ENCODE measurements at places on chromosomes 12 and 14.
A peak's percentile ranks its signal among the peaks of the same experiment; 100 is the strongest.

DNA sequence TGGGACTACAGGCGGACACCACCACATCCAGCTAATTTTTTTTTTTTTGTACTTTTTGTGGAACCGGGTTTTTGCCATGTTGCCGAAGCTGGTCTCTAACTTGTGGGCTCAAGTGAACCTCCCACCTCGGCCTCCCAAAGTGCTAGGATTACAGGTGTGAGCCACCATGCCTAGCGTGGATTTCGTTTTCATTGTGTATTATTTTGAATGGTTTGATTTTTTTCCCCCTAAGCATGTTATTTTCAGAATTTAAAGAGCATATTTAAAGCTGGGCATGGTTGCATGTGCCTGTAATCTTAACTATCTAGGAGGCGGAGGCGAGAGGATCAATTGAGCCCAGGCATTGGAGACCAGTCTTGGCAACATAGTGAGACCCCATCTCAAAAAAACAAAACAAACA, 13.1 kb downstream of the TMEM63C start:
- no peak for DNase-seq
- H3K4me3 ChIP-seq = no peak overlapping the region
- H3K27ac ChIP-seq = no peak overlapping the region
- no peaks in the 10 kb centered on the region for H3K36me3 ChIP-seq
- H3K27me3 ChIP-seq = peaks cover 11% of the 10 kb centered on the region

DNA sequence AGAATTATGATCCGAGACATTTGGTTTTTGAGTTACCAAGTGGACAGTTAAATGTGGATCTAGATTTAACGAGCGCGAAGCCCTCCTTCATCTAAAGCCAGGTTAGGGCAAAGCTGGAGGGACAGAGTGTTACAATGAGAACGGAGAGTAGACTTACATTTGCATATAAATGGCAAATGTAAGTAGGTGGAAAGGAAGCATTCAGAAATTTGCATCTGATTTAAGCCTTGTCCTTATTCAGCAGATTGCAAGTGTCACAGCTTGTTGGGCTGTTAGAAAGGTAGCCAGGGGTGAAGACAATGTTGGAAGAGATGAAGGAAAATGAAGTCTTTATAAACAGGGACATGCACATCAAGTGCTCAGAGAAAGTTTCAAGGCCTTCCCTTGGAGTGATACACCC, 806.2 kb downstream of the GALC start:
- H3K4me1 ChIP-seq = no peaks in the 10 kb centered on the region
- no peaks in the 10 kb centered on the region for H3K27me3 ChIP-seq
- H3K36me3 ChIP-seq = no peaks in the 10 kb centered on the region
- no peak overlapping the region for H3K27ac ChIP-seq
- H3K4me3 ChIP-seq = no peak overlapping the region

- no peak overlapping the region for H3K4me3 ChIP-seq
- DNase-seq = no peak
- no peaks in the 10 kb centered on the region for H3K4me1 ChIP-seq
- no peaks in the 10 kb centered on the region for H3K27me3 ChIP-seq
- H3K27ac ChIP-seq = no peak overlapping the region
Measured at GRCh38 chr12:29743801-29744200, 39.9 kb downstream of the TMTC1 start.

- DNase-seq = no peak
- no peak overlapping the region for H3K27ac ChIP-seq
- H3K36me3 ChIP-seq = no peaks in the 10 kb centered on the region
- no peaks in the 10 kb centered on the region for H3K27me3 ChIP-seq
Measured at GRCh38 chr14:22664261-22664660, 20.1 kb upstream of the OR6J1 start.

DNA sequence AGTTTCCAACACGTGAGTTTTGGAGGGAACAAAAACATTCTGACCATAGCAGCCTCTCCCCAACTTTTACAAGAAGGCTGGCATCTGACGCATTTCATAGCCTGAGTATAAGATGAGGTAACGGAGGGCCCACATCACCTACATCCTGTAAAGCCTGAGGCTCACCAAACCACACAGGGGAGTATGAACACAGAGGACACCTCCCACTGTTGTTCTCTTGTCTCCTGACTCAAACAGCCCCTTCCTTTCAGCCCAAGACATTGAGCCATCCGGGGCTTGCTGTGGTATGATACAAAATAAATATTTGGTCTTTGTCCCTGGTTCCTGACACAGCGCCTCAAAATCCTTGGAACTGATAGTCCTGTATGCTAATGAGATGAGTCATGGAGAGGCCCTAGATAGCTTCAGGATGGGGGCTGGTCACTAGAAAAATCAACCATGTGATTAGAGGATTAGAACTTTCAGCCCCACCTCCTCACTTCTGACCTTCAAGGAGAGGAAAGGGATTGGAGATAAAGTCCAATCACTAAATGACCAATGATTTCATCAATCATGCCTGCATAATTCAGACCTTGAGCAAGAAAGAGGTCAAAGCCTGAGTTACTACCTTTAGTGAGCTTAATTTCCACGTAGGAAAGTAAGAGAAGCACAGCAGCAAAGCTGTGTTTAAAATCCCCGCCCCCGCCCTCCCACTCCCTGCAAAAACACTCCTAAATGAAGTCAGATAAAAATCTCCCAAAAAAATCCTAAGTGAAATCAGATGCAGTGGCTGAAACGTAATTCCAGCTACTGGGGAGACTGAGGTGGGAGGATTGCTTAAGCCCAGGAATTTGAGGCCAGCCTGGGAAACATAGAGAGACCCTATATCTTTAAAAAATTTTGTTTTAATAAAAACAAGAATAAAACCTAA, 236.4 kb downstream of the PCNX1 start:
- no peak for DNase-seq
- no peaks in the 10 kb centered on the region for H3K36me3 ChIP-seq
- H3K4me1 ChIP-seq = no peaks in the 10 kb centered on the region

DNA sequence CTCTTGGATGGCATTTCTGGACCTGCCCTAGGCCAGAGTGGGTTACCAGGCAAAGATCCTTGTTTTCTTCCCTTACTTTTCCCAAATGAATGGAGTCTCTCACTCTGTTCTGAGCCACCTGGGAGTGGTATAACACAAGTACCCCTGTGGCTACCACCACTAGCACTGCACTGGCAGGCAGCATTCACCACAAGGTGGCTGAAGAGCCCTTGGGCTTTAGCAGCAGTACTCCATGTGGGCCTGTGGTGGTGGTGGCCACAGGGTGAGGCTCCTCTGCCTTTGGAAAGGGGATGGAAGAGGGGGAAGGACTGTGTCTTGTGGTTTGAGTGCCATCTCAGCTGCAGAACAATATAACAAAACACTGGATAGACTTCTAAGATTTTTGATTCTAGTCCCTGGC, 38.1 kb upstream of the LMNTD1 start:
- no peak overlapping the region for H3K4me3 ChIP-seq
- peak; percentile 71 for DNase-seq
- peaks cover 18% of the 10 kb centered on the region for H3K4me1 ChIP-seq
- no peaks in the 10 kb centered on the region for H3K27me3 ChIP-seq
- no peak overlapping the region for H3K27ac ChIP-seq

All from common myeloid progenitor, CD34-positive (primary cell).